Aorta (tissue), 5 donors: ENCODE measurements at places on chromosomes 7 and 10. TPM values are rescaled to one million over a fixed set of nuclear protein-coding genes. Genes with fewer than 3 reads are reported as not detected.
A peak's percentile ranks its signal among the peaks of the same experiment; 100 is the strongest.

GRCh38 chr10:103580430-103580829, 86.9 kb downstream of the NEURL1 start:
- no peak for DNase-seq

DNA sequence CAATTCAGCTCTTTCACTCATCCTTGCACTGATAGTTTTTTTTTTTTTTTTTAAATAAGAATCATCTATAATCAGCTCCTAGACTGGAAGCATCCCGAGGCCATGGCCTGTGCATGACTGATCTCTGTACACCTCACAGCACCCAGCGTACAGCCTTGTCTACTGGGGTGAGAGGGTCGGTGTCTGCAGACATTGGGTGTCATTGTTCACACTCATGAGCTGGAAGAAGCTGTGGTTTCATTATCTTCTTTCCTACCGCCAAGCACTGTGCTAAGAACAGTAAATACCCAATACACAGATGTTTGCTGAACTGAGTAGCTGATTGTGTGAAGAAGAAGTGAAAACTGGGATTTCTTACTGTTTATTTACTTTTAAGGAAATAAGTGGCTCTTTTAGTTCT, 123.6 kb downstream of the CLEC2L start:
- no peak for DNase-seq

GRCh38 chr10:84395581-84395980, 67.2 kb downstream of the CCSER2 start:
- no peak for DNase-seq

DNA sequence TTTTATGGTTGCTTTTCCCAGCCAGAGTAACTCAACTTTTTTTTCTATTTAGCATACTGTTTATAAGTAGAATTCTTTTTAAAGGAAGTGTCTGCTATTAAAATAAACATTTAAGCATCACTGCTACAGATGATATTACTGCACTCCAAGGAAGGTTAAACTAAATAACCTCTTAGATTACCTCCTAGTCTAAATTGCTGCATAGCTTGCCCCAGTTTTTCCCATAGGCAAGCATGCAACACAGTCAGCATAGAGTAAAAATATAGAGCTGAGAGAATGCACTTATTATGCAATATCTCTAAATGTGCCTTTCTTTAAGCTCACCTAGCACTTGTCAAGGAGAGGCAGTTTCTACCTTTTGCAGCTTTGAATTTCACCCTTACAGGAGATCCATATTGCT, 1392.4 kb upstream of the CELF2 start:
- no peak for DNase-seq

DNA sequence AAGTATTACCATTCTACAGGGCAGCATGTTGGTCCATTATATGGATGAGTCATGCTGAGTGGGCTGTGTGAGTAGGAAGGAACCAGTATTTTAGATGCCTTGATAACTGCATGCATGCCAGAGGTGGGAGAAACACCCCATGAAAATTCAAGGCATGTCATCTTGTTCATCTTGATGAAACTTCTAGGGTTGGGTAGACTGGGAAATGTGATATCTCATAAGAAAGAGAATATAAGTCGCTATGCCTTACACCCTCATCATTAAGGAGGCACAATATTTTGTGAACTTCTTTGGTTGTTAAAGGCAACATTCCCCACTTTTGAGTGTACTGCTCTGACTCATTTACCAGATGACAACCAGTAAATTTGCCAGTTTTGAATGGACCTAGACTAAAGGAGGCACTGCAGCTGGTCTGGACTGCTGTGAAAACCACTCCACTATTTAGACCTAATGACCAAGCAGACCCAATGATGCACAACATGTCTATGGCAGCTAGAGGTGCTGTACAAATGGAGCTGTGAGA, 48.0 kb downstream of the ZNF365 start:
- DNase-seq = no peak

- DNase-seq = no peak
These were observed 282.1 kb upstream of the BMPER start for GRCh38 chr7:33623267-33623666.

DNA sequence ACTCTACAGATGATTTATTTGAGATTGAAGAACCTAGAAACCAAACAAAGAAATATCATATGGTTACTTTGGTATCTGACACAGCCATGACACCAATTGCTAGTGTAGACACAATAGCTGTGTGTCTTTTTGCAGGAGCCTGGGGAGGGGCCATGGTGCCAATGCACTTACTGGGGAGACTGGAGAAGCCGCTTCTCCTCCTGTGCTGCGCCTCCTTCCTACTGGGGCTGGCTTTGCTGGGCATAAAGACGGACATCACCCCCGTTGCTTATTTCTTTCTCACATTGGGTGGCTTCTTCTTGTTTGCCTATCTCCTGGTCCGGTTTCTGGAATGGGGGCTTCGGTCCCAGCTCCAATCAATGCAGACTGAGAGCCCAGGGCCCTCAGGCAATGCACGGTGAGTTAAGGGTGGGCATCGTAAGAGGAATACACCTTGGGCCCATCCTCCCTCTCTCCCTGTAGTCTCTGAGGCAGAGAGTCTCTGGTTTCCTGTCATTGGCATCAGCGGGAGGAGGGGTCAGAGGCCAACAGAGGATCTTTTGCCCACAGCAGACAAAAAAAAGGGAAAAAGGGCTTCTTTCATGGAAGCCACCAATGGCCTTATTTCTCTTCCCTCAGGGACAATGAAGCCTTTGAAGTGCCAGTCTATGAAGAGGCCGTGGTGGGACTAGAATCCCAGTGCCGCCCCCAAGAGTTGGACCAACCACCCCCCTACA, 1.2 kb downstream of the TMEM139 start:
- DNase-seq = no peak

- DNase-seq = no peak
These were observed 106.6 kb downstream of the LARP4B start for GRCh38 chr10:824946-825345.

DNA sequence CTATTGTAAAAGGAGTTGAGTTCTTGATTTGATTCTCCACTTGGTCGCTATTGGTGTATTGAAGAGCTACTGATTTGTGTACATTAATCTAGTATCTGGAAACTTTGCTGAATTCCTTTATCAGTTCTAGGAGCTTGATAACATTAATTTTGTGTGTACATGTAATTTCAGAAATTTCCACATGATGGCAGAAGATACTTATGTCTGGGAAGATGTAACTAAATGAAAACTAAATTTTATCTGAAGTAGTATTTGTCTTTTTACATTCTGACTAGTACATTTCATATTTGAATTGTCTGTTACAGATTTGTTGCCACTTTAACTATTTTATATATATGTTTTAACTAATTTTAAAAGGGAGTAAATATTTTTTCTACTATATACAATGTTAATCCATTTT, 27.6 kb downstream of the SDHAF3 start:
- no peak for DNase-seq

DNA sequence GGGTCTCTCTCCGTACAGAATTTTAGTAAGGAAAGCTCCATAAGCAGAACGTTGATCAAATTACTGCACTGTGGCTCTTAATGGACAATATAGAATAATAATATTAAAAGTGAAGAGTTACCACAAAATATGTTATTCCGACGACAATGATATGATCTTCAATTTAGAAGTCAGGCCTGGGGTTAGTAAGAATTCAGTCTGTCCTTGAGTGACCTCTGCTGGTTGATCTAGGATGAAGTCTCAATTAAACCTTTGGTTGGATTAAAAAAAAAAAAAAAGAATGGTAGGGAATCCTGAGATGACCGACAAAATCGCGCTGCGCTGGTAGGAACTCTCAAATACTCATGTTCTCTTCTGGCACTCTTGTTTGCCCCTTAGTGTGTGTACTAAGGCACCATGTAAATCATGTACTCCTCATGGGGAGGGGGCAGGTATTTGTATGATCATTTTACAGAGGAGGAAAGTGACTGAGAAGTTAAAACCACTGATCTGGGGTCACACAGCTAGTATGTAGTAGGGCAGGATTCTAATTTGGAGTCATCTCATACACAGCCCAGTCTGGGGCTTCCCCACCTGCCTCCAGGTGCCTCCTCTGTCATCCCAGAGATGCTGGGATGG, 161.3 kb upstream of the NPVF start:
- DNase-seq = no peak

DNA sequence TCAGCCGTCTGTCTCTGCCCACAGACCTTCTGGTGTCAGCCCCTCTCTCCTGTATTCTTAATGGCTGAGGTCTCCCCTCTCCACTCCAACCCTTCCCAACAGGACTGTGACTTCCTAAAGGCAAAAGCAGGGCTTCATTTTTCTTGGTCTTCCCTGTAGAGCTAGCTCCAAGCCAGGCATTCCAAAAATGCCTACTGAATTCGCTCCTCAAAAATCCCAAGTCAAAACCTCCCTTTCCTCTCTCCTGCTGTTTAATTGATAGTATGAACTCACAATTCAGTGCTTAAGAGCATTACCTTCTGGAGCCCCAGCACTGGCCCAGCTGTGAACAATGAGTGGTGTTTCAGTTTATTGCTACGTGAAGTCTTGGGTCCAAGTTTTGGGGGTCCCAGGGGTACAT, 628.4 kb downstream of the PARD3 start:
- no peak for DNase-seq

GRCh38 chr7:98185101-98185500, 26.1 kb upstream of the BHLHA15 start:
- no peak for DNase-seq

- DNase-seq = no peak
These were observed 68.4 kb downstream of the RALA start for GRCh38 chr7:39691821-39692220.

DNA sequence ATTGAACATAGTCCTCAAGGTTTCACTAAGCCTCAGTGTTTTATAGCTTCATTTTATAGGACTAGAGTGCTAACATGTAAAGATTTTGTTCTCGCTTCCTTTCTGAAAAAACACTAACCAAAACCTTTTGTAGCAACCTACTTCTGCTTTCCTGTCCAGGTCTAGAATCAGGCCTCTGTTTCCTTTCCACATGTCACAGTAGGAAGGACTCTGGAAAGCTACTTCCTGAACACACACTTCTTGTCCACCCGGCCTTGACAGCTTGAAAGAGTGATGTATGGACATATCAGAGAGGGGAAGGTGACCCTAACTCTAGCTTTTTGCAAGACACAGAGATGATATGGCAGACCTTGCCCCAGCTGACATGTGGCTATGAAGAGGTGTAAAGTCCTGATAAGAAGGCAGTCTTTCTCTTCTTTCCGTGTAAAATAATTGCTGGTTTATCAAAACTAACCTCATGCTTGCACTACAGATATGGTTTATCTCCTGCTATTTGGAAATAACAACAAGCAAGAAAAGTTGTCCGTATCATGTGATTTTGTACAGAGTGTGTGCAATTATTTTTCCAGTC, 175.4 kb downstream of the SKAP2 start:
- no peak for DNase-seq

DNA sequence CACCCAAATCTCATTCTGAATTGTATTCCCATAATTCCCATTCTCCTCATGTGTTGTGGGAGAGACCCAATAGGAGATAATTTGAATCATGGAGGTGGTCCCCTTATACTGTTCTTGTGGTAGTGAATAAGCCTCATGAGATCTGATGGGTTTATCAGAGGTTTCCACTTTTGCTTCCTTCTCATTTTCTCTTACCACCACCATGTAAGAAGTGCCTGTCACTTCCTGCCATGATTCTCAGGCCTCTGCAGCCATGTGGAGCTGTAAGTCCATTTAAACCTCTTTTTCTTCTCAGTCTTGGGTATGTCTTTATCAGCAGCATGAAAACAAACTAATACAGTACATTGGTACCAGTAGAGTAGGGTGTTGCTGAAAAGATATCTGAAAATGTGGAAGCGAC, 98.2 kb upstream of the ASAH2 start:
- DNase-seq = no peak

- DNase-seq = no peak
These were observed 28.9 kb downstream of the PHYH start for GRCh38 chr10:13270877-13271551.

DNA sequence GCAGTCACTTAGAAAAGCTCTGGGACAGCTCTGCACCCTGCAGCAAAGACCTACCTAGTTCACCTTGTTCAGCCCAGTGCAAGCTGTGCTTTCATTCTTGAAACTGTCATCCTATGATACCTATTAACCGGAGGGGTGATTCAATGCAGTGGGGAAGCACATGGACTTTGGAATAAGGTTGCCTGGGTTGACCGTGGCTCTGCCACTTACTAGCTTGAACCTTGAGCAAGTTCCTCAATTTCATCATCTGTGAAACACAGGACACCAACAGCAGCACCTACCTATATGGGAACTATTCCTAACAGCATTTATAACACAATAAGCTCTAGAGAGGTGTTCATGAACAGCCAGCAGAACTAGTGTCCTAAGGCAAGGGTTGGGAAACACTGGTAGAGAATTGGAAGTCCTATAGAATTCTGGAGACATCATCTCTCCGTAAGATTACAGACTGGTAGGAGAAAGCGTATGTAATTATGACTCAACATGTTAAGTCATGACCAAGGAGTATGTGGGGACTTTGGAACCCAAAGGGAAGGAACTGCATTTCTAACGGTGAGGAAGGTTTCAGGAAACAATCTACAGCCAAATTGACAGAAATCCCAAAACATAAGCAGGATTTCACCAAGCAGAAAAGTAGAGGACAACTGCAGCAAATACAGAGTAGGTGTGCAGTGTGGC, 270.0 kb downstream of the USP6NL start:
- DNase-seq = no peak

- DNase-seq = no peak
These were observed 917 bp downstream of the ZNF365 start for GRCh38 chr10:62374862-62375710.

GRCh38 chr7:2886900-2887299, 42.8 kb upstream of the GNA12 start:
- DNase-seq = no peak

- DNase-seq = no peak
These were observed 30.5 kb downstream of the TFAM start for GRCh38 chr10:58415757-58416156.

DNA sequence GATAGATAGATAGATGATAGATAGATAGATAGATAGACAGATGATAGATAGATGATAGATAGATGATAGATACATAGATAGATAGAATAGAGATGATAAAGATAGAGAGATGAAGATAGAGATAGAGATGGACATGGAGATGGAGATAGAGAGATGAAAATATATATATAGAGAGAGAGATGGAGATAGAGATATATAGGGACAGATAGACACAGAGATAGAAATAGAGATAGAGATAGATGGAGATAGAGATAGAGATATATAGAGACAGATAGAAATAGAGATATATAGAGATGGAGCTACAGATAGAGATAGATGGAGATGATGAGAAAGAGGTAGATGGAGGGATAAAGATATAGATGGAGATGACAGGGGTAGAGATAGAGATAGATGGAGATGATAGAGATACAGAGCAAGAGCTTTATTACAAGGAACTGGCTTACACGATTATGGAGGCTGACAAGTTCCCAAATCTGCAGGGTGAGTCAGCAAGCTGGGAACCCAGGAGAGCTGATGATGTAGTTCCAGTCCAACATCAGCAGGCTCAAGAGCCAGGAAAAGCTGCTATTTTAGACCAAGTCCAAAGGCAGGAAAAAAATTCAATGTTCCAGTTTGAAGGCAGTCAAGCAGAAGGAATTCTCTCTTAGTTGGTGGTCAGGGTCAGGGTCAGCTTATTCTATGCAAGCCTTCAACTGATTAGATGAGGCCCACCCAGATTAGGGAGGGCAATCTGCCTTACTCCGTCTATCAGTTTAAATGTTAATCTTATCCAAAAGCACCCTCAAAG, 37.1 kb downstream of the CAV1 start:
- DNase-seq = peak; percentile 71

The CLCN1 gene
- not detected for total RNA-seq

The LEP gene
- total RNA-seq = 0.45 TPM

The NUTM2E gene
- total RNA-seq = not detected

The CASTOR2 gene
- total RNA-seq = 18.7 TPM

The GPR141 gene
- total RNA-seq = 4.2 TPM

The GHRHR gene
- 1.4 TPM for total RNA-seq

The TRIM4 gene
- total RNA-seq = 24.7 TPM

The TMEM139 gene
- total RNA-seq = 1.2 TPM

The OR9A2 gene
- total RNA-seq = not detected

The EPHA1 gene
- 0.21 TPM for total RNA-seq
